ENCODE measurements at places on chromosomes 16 and 17.

DNA sequence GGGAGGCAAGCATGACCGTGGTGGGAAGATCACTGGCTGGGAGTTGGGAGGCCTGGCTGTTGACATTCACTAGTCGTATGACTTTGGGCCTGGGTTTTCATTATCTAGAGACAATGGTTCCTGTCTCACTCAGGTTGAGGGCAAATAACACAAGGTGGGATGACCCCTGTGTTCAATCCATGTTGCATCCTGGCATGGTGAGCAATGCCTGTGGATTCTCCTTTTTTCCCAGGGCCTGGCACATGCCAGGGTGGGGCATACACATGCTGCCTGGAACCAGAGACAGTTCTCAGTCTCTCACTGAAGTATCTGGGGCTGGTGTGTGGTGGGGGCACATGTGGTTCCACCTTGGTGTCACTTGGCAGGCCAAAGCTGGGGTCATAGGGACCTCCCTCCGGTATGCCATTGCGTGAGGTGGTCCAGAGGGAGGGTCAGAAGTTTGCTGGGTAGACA is 5.4 kb downstream of the THRA start:
- DNase-seq, result no peak

DNA sequence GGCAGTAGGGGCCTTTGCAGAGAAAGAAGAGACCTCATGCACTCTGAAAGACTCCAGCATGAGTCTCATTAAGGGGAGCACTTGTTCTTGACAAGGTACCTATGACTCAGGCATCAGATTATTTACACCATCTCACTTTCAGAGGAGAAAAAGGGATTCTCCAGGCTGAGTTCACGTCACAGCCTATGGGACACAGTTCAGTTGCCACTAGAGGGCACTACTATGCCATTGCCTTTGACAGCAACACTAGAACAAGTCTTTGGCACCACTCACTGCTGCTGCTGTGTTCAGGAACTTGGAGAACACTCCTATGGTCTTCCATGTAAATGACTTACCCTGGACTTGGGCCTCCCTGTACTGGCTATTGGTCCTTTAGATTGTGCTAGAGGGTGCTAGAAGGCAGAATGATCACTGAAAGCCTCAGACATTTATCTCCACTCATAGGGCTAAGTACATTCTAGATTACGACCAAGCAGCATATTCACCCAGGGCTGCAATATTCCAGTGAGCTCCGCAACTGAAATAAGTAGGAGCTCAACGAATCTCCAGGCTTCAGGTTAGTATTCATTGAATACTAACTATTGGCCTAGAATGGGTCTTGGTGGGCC is 225.1 kb upstream of the CA10 start:
- DNase-seq, result no peak

GRCh38 chr17:36089888-36090836 is at the start of gene CCL3:
Gene CCL3, minus strand, starts transcription at chr17:36090143. Its CDS starts 85 bp downstream, at chr17:36090058.
- DNase-seq, result no peak

DNA sequence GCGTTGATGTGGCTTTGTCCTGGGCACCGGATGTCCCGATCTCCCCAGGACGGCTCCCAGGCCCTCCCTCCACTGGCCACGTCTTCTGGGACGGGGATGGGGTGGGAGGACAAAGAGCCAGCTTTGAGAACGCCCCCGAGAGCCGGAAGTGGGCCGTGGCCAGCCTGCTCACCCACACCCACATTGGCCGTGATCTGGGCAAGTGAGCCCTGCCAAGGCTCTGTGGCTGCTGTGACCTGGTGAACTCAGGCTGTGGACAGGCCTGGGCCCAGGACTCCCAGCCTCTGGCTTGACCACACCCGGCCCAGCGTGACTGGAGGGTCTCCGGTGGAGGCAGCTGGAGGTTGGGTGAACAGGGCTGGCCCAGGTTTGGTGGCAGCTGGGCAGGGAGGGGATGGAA is 3.3 kb downstream of the CDH15 start:
- no peak for DNase-seq

- DNase-seq, result no peak
These were observed 6.5 kb upstream of the SERPINF1 start for GRCh38 chr17:1755252-1755826.

GRCh38 chr17:42248351-42249179 is 27.6 kb downstream of the STAT5B start:
- DNase-seq, result peak; percentile 70

DNA sequence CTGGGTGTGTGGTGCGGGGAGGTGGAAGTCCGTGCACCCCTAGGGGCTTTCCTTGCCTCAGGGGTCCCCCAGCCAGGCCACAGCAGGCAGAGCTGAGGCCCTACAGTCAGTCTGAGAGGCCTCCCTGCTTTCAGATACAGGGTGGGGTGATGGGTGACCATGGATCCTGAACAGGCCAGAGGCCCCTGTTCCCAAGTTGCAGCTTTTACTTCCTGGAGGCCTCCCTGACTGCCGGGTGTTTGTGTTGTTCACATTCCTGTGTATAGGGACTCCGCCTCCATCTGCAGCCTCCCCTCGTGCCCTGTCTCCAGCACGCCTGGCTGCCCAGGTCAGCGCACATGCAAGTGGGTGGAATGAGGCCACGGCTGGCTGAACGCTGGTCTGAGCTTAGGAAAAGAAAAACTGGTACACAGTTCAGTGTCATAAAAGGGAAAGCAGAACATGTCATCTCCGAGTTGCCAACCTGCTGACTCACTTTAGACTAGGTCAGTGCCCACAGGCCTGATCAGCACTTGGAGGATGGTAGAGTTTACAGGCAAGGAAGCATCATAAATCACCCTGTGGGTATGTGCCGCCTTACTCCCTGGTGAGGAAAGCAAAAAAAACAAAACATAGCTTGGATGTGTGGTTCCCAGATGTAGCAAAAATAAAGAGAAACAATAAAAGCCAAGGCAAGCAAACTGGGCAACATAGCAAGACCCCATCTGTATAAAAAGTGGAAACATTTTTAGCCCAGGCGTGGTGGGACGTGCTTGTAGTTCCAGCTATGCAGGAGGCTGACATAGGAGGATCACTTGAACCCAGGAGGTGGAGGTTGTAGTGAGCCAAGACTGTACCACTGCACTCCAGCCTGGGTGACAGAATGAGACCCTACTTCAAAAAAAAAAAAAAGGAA is 6.2 kb upstream of the SLC7A6 start:
- peak; percentile 69 for DNase-seq

- DNase-seq, result no peak
These were observed 775 bp downstream of the SPIRE2 start for GRCh38 chr16:89828870-89829629.

- DNase-seq, result no peak
These were observed 4.2 kb downstream of the SLX4 start for GRCh38 chr16:3607161-3607560.

Data from GM04503 (cell line).